ENCODE measurements at places on chromosomes 5 and 9.

- DNase-seq: no peak
Measured at GRCh38 chr9:105396901-105397300, 50.9 kb upstream of the FSD1L start.

GRCh38 chr5:110371011-110371724 lies 355.3 kb downstream of the TMEM232 start:
- DNase-seq: no peak

DNA sequence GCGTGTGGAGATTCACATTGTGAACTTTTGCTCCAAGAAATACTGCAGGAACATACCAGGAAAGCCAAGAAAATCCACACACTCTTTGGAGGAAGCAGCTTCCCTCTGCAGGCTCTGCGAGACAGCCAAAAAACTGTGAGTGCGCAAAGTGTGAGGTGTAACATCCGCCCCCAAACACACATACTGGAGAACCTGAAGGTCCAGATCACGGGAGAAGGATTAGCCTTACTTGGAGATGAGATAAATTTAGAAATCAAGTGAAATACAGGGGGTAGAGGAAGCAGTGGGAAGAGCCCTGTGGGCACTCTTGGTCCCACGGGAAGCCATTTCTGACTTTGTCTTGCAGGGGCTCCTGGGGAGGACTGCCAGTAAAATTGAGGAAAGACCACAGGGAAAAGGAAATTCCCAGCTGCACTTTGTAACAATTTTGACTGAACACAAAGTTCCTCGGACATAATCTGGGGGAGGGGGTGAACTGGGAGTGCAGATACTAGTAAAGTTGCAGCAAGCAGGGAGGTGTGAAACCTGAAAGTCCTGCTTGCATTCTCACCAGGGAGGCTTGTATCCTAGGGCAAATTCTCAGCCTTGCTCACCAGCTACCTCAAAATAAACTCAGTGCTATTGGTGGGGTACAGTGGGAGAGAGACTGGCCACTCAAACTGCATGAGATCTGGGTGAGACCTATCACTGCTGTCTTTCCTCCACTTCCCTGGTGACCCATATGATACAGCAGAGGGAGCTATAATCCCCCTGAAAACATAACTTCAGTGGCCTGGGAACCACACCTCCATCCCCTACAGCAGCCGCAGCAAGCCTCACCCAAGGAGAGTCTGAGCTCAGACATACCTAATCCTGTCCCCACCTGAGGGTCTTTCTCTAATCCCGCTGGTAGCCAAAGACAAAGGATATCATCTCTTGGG lies 109.1 kb downstream of the ALDH1A1 start:
- no peak for DNase-seq

- no peak for DNase-seq
Measured at GRCh38 chr5:95809414-95809960, 13.0 kb downstream of the GLRX start.

DNA sequence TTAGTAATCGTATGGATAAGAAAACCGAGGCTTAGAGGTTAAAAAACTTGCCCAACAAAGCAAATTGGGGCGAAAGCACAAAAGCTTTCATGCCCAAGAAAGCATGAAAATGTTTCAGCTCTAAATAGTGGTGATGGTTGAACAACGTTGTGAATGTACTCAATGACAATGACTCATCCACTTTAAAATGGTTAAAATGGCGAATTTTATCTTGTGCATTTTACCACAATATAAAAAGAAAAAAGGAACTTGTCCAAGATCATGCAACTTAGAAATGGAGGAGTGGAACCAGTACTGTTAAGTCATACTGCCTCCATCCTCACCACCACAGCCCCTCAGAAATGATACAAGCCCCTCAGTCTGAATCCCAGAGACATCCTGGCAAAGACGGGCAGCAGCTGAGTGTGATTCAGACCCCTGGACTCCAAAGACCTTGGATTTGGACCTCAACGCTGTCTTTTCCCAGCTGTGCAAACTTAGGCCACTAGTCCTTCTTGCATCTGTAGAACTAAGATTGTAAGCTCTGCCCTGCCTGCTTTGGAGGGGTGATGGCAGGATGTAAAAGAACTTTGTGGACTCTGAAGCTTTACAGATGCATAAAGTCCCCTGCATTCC lies 158.4 kb downstream of the GABBR2 start:
- DNase-seq: no peak

All from activated naive CD4-positive, alpha-beta T cell treated with Interleukin-2 at 50 U/mL for 16 hours (primary cell).